ENCODE measurements at places on chromosomes 5 and 9.

DNA sequence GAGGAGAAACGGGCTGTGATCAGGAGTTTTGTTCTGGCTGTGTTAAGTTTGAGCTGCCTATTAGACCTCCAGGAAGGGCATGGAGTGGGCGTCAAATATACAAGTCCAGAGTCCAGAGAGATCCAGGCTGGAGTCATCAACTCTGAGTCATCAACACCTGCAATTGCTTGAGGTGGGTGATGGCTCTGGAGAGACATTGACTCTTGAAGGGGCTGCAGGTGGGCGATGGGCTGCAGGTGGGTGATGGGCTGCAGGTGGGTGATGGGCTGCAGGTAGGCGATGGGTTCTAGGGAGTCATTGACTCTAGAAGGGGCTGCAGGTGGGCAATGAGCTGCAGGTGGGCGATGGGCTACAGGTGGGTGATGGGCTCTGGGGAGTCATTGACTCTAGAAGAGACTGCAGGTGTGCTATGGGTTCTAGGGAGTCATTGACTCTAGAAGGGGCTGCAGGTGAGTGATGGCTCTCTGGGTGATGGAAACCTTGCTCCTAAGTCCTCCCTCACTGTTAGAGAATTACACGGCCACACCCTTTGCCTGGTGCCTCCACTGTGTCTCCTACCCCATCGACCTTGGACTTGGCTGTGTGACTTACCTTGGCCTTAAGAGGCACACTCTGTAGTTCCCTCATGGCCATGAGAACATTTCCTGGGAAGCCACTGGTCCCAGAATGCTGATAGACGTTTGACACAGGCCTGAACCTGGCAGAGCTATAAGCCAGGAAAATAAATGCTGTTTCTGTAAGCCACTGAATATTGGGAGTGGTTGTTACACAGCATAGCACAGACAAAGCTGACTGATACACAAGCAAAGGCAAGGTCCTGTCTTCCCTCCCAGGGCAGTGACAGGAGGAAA is 10.4 kb upstream of the FIBCD1 start:
- no peak for DNase-seq

- DNase-seq, result no peak
Measured at GRCh38 chr9:75085640-75086039, 2.3 kb downstream of the NMRK1 start.

- no peak for DNase-seq
Measured at GRCh38 chr9:22416692-22417060, 29.9 kb upstream of the DMRTA1 start.

DNA sequence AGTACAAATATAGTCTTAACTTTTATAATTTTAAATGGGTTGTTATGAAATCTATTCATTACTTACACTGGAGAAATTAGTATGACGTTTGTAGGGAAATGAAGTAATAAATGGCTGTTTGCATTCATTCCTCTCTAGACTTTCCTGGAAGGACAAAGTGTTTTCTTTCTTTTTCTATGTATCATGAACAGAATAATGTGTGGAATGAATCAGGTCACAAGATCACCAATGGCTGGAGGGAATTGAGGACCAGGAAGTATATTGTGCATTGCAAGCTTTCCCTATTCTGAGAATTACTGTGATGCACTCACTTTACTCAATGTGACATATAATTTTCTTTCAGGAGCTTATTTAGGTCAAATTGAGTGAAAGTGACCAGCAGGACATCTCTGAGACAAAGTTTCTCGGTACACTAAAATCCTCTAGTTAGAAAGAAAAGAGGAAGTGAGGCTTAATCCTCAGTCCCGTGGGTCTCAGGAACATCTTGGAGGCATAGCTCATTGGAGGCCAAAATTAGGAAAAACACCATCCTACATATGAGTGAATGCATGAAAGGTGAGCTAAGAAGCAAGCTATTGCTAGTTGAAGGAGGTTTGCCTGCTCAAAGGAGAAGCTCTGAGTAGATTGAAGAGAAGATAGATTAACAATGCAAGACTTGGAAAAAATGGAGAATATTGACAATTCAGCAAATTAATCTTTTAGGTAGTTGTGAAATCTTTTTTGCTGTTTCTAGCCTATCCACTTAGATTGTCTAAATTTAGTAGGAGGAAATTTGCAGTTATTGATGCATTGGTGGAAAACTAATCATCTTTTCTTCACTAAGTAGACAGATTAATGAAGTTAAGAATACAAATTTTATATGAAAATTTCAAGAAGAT is 28.0 kb downstream of the ERAP2 start:
- no peak for DNase-seq

GRCh38 chr5:149203921-149204441 is 62.7 kb downstream of the ABLIM3 start:
- DNase-seq, result no peak

- DNase-seq, result no peak
Measured at GRCh38 chr9:82152181-82152580, 163.6 kb downstream of the SPATA31D1 start.

- DNase-seq, result peak; percentile 35
Measured at GRCh38 chr5:173010021-173010420, 26.4 kb downstream of the ATP6V0E1 start.

- DNase-seq, result no peak
Measured at GRCh38 chr9:123599781-123600180, 243.8 kb downstream of the CRB2 start.

DNA sequence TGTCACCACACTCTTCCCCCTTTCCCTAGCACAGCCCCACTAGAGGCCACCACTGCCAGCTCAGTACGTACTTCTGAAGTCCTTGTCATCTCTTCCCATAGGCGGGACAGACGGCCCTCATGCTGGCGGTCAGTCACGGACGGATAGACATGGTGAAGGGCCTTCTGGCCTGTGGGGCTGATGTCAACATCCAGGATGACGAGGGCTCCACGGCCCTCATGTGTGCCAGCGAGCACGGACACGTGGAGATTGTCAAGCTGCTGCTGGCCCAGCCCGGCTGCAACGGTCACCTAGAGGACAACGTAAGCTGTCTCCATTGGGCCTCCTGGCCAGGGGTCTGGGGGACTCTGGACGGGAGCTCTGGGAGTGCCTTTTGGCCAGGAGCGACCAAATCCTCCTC is 99.4 kb upstream of the DMRT1 start:
- no peak for DNase-seq

DNA sequence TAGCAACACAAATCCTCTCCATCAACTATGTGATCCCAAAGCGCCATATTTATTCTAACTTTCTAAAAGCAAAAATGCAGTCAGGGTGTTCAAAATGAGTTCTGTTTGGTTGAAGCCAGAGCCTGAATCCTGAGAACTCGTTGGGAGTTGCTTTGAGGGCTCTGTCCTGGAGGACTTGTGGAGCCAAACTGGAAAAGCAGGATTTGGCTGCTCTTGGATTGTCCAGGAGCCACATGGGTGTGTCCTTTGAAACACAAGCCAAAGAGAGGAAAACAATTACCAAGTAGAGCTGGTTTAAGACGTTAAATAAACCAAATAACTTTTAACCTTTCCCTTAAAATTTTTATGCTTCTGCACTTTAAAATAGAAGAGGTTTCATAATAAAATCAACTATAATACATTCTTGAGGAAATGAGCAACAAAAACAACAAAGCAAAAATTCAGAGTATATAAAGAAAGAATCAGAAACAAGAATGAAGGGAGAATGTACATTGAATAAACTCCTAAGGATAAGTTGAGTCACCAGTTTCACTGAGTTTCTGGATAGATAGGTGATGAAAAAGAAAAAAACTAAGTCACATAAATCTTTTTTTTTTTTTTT is 13.5 kb downstream of the C5orf46 start:
- DNase-seq, result no peak

- no peak for DNase-seq
Measured at GRCh38 chr5:132800545-132800944, 12.6 kb upstream of the SOWAHA start.

DNA sequence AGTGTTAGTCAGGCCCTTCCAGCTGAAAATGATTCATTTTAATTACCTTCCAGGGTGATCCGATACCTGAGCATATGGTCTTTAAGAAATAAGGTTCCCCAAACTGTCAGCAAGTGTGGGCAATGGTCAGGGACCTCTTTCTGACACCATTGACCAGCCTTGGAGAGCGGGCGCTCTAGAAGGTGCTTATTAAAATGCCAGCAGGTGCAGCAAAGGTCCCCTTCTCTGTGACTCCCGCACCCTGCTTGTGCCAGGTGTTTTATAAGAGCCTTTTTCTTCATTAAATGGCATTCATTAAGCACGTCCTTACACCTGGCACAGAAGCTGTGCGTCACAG is 85.3 kb downstream of the MVB12B start:
- no peak for DNase-seq

GRCh38 chr9:83701769-83702168 is 6.0 kb downstream of the UBQLN1 start:
- no peak for DNase-seq

- no peak for DNase-seq
Measured at GRCh38 chr9:108535526-108535925, 320.3 kb downstream of the ACTL7B start.

- no peak for DNase-seq
Measured at GRCh38 chr5:1394881-1395860, 50.1 kb downstream of the SLC6A3 start.

DNA sequence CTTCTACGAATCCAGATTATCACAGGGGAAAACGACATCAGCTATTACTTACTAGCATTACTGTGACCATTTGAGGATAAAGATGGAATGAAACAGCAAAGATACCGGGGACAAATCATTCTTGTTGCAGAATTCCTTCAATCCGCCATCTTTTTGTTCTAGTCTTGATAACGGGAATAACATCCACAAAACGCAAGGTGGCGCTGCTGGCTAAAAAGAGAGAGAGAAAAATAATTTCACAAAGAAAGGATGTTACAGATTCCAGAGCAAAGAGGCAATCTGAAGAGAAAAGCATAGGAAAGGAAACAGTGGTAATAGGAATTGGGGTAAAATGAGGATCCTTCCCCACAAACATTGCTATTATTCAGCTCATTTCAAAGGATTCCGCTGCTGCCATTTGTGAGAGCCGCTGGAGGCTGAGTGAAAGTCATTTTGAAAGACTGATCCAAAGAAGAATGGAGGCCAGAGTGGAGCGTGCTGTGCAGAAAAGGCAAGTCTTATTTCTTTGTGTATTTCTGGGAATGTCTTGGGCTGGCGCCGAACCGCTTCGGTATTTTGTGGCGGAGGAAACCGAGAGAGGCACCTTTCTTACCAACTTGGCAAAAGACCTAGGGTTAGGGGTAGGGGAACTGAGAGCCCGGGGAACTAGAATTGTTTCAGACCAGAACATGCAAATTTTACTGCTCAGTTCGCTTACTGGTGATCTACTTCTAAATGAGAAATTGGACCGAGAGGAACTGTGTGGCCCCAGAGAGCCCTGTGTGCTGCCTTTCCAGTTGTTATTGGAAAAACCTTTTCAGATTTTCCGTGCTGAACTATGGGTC is at the start of gene PCDHB7:
Gene PCDHB7, plus strand, starts transcription at position 264 of the 824 bp plus-strand sequence. Its CDS starts 192 bp downstream, at position 456.
- DNase-seq, result peak; percentile 6

- DNase-seq, result no peak
Measured at GRCh38 chr5:19322716-19323485, 665.1 kb downstream of the CDH18 start.

GRCh38 chr5:10684303-10685086 is 76.5 kb downstream of the DAP start:
- no peak for DNase-seq

DNA sequence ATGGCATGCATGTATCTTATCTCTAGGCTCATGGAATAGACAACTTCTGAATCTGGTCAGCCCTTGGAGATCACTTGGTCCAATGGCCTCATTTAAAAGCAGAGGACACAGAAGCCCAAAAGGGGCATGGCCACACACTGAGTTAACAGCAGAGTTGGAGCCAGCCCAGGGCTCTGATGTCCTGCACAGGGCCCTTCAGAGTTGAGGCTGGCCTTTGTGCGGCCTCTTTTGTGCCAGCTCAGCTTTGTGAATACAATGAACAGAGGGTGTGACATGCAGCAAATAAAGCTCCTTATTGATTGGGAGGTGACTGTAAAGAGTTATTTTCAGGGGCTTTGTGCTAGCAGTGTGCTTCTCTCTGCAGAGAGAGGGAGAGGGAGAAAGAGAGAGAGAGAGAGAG is 150.1 kb upstream of the STK32A start:
- DNase-seq, result no peak

DNA sequence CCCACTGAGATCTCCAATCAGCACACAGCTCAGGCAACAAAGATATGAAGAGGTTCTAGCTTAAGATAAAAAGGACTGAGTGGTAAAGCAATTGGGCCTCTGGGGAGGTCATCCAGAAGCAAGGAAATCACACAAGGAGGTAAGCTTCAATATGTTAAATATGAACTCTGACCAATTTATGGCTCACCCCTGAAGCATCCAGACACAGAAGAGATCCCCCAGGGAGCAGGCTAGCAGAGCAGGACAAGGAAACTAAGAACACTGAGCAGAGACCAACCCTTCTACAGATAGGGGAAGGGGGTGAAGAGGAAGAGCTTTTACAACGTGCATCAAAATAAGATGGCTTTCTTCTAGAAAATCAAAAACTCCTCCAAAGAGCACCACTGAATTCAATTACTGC is 616.2 kb downstream of the DNAH5 start:
- no peak for DNase-seq

DNA sequence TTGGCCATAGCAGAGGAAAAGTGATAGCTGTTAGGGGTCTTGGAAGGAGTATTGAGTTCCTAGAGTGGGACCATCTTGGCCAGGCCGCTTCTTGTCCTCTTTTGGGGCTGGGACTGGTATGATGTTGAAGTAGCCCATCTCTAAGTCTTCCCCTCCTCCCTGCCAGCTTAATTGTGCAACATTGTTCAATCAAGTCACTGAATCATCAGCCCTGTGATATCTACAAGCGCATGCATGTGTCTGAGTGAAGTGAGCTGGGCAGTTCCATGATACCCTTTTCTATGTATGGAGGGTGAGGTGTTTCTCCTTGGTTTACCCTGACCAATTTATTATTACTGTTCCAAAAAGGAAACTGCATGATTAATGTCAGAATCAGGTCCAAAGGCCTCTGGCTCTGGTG is 112.2 kb downstream of the C9orf152 start:
- DNase-seq, result no peak

DNA sequence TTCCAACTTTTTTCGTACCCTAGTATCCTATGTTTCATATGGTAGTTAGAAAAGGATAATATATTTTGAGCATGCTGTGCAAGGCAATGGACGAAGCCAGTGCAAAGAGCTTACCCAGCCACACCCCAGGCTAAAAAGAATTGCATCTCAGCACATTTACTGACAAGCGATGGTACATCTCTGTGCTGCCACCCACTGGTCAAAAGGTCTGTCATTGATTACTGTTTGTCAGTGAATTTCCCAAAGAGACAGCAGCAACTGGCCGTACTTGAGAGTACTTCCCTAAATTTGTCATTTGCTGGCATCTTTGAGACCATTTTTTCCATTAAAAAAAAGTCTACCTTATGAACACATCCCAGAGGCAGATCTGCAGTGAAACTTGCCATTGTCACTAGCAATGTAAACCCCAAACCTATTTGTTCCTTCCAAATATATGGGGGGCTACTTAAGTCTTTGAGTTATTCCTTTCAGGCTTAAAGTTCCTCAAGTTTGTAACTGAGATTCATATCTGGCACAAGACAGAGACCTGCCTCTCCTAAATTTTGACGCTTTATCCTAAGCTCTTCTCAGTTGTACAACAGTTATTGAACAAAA is 184.3 kb downstream of the CTNND2 start:
- DNase-seq, result no peak

DNA sequence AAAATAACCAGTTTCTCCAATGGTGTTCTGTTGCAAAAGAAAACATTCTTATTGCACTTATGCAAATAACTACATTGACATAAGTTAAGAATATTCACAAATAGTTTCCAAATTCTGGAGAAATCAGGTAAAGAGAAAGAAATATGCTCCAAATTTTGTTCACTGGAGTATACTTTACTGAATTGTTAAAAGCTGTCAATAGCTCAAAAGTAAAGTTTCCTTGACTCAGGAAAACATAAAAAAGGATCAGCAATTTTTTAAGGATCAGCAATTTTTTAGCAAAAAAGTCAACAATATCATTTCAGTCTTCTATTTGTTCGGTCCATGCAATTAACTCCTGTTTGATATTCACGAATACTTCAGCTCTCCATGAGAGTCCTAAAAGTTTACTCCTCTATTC is 51.6 kb downstream of the ANXA2R start:
- no peak for DNase-seq
